ENCODE measurements at places on chromosomes 7 and 10.
A peak's percentile ranks its signal among the peaks of the same experiment; 100 is the strongest.

DNA sequence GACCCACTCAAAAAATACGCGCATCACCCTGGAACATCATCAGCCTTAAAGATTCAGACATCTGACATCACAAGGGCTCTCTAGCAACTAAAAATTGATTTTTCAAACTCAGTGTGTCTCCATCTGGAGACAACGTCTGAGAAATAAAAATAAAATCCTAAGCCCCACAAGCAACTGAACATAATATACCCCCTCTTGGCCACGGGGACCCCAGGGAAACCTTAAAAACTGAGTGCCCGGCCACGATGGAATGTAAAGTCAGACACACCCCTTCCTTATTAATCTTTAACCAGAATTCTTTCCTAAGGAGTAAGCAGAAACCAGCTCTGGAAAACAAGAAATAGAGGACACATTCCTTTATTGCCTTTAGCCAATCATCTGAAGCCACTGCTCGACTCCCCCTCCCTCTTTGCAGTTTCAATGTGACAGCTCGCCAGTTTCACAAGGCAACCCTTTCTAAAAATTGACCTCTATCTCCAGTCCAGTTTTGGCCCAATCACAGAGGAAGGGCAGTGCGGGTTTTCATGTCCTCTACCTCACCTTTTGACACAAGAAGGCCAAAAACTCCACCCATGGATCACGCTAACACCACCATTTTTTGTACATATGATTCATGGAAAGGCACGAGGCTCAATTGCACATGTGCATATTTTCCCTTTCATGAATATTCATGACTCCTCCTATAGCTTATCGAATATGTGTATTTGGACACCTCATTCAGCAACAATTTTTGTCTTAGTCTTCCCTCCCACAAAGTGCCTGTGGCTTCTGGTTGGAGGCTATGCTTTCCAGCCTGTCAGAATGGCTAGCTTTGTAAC lies 24.2 kb downstream of the IFIT3 start:
- DNase-seq, result no peak

DNA sequence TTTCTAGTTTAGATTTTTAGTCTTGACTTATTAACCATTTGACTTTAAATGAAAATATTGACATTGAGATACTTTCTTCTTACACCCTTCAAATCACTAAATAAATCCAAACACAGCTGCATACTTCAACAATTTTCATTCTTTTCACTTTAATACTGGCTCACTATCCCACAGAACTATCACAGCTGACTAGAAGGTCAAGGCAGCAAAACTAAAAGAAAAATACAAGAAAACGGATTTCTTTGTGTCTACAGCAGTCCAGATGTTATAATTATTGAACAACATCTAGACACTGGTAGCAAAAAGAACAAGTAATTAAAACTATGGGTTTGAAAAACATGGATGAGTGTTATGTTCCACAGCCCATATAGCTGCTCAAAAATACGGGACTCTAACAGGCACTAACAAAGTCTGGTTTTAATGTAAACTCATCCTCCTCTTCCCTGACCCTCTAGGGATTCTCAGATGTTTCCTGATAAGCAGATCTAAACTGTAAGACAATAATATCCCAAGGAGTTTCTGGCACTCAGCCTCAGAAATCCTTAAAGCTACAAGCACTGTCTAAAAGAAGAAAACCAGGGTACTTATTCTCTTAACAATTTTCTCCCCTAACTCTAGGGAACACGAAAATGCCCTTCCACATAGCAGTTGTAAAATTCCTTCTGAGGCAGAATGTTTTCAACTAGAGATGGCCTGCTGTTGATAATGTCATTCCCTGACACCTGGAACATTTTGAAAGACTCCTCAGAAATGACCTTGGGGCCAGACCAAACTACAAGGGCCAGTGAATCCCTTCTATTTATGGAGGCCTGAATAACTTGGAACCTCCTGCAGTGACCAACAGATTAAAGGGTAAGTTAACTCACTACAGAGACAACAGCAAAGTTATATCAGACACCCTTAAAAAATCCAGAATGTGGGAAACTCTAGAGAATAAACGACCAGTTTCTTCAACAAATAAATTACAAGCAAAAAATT lies 12.8 kb downstream of the DNMBP start:
- DNase-seq, result no peak

GRCh38 chr7:8060241-8060640 lies 91.6 kb downstream of the GLCCI1 start:
- DNase-seq, result no peak

GRCh38 chr10:22997096-22997495 lies 69.2 kb downstream of the ARMC3 start:
- DNase-seq, result no peak

DNA sequence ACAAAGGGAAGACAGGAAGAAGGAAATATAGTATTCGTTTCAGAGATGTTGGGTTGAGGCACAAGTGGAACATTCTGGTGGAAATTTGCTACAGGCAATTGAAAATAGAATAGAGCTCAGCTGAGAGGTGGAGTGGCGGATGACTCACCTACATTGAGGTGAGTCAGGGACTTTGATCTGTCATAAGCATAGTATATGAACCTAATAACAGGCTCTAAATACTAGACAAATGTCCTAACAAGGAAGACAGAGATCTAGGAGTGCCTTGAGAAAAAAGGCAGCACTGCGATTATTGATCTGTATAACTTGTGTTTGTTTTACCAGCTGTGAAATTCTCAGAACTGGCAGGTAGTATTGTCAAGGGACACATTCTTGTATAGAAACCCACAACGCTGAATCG lies 907 bp upstream of the IFRD1 start:
- peak; percentile 15 for DNase-seq

GRCh38 chr7:100489824-100490223 lies 6.1 kb downstream of the NYAP1 start:
- no peak for DNase-seq

- no peak for DNase-seq
Measured at GRCh38 chr7:88401009-88401623, 94.4 kb upstream of the STEAP4 start.

DNA sequence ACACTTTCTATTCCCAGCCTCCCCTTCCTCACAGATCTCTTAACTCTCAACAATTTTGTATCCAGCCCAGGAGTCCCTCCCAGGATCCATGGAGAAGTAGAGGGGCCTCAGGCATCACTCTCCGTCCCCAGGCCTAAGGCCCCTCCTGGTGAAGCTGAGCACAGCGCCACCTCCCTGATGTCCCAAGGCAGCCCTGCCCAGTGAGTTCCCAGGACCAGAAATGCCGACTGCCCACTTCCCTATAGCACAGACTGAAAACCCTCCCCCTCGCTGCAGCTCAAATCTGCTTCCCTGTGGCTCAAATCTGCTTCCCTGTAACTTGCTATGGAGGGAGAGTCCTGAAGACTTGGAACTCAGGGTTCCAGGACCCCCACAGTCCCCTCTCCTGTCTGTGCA lies 35.6 kb downstream of the YKT6 start:
- DNase-seq, result no peak

GRCh38 chr7:2760098-2760889 lies 72.3 kb downstream of the AMZ1 start:
- no peak for DNase-seq

DNA sequence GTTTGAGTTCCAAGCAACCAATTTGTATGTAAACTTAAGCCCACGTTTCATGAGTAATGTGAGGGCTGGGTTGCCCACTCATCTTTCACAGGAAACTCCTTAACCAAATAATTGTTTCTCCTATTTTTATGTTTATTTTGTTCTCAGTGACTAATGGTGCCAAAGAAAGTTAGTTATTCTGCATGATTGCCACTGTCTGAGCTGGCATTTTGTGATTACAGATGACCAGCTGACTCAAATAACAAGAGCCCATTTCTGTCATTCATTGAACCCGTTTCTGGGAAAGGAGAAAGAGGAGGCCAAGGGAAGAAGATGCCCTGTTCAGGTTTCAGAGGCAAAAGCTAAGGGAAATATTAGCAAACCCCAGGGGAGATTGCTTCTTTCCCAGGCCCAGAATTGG lies 186.9 kb upstream of the MYO3A start:
- no peak for DNase-seq

DNA sequence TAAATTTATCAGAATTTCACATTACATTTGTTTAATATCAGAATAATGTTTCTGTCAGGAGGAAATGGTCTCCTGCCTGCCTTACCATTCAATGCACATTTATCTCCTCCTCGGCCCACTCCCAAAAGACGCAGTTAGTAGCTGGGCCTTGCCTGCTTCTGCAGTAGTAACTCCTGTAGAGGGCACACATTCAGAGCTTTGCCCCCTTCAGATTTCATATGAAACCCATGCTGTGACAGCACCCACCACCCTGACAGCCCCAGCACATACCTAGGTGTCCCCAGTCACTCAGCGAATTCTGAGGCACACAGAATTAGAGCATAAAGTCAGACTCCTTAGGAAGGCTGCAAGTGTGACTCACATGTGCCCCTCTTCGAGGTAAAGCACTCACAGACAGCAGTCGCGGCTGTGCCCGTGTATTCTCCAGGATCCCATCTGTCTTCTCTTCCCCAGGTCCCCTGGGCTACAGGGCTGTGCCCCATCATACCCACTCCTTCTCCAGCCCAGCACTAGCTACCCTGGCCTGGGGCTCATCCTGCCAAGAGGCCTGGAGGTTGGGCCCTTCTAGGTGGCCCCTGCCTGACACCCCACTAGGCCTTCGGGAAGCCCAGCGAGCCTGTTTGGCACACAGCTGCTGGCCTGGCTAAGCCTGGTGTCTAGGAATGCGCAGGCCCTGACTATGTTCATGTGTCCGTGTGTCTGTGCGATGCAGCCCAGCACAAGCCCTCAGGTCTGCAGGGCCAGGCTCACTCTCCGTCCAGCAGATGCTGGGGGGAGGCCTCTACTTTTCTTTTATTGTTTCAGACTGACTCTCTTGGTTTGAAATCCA lies 4.7 kb upstream of the DEPP1 start:
- no peak for DNase-seq

DNA sequence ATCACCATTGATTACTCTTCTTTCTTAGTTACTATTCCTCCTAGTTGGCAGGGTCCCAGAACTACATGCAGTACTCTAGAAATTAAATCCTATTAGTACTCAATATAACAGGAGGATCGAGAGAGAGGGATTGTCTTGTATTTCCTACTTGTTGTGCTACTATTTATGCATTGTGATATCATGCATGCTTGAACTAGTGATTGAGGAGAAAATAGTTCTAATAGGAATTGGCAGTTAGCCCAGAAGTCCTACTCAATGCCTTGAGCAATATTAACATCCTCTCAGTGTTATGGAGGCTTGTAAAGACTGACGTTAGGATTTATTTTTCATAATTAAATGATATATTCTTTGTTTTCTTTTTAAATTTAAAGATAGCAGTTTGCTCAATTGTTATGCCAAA lies 67.4 kb downstream of the FOXP2 start:
- DNase-seq, result no peak

GRCh38 chr10:70595566-70596016 lies 7.0 kb downstream of the PRF1 start:
- DNase-seq, result no peak

GRCh38 chr10:115937768-115938056 lies 335.3 kb downstream of the GFRA1 start:
- no peak for DNase-seq

DNA sequence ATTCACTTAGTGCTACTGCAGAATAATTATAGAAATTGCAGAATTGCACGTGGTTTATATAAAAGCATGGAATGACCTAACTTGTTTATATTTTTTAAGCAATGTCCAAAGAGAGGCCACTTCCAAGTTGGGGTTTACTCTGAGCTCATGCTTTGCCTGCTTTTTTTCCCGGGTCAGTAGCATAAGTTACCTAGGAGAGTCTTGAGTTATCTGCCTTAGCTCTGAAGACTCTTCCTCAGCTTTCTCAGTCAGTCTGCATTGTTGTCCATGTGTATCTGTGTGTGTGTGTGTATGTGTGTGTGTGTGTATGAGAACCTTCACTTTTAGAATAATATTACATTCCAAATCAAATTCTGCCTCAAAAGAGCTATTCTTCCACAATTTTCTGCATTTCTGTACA lies 239.5 kb upstream of the TCF7L2 start:
- DNase-seq, result no peak

- no peak for DNase-seq
Measured at GRCh38 chr7:156176039-156176438, 363.8 kb upstream of the SHH start.

DNA sequence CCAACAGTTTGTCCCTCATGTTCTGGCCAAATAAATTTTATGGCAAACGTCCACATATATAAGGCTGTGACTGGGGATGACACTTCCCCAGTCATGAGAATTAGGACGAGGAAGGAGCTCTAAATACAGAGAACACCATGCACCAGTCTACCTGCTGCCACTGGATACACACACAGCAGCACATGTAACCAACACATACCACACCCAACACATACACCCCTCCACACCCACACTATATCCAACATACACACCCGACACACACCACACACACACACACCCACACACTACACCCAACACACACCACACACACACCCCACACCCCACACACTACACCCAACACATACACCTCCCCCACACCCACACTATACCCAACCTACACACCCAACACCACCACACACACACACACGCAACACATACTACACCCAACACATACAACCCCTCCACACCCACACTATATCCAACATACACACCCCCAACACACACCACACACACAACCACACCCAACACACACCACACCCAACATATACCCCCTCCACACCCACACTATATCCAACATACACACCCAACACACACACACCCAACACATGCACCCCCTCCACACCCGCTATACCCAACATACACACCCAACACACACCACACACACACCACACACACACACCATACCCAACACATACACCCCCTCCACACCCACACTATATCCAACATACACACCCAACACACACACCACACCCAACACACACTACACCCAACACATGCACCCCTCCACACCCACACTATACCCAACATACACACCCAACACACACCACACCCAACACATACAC lies 74.1 kb downstream of the HIPK2 start:
- DNase-seq, result no peak

DNA sequence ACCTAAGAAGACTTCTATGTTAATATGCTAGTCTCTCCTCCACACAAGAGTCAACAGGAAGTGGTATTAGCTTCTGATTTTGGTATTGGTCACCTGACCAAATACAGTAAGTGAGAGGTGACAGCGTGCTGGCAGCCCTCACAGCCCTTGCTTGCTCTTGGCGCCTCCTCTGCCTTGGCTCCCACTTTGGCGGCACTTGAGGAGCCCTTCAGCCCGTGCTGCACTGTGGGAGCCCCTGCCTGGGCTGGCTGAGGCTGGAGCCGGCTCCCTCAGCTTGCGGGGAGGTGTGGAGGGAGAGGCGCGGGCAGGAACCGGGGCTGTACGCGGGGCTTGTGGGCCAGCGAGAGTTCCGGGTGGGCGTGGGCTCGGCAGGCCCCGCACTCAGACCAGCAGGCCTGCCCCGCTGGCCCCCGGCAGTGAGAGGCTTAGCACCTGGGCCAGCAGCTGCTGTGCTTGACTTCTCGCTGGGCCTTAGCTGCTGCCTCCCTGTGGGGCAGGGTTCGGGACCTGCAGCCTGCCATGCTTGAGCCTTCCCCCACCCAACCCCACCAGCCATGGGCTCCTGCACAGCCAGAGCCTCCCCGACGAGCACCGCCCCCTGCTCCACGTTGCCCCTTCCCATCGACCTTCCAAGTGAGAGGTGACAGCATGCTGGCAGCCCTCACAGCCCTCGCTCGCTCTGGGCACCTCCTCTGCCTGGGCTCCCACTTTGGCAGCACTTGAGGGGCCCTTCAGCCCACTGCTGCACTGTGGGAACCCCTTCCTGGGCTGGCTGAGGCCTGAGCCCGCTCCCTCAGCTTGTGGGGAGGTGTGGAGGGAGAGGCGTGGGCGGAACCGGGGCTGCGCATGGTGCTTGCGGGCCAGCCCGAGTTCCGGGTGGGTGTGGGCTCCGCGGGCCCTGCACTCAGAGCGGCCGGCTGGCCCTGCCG lies 4.2 kb upstream of the ACSL5 start:
- DNase-seq, result no peak

GRCh38 chr10:129863201-129863663 lies 100.8 kb downstream of the EBF3 start:
- no peak for DNase-seq
